ENCODE measurements at places on chromosomes 5 and 9.

GRCh38 chr9:86924206-86924605 is 23.1 kb downstream of the GAS1 start:
- no peak for DNase-seq

DNA sequence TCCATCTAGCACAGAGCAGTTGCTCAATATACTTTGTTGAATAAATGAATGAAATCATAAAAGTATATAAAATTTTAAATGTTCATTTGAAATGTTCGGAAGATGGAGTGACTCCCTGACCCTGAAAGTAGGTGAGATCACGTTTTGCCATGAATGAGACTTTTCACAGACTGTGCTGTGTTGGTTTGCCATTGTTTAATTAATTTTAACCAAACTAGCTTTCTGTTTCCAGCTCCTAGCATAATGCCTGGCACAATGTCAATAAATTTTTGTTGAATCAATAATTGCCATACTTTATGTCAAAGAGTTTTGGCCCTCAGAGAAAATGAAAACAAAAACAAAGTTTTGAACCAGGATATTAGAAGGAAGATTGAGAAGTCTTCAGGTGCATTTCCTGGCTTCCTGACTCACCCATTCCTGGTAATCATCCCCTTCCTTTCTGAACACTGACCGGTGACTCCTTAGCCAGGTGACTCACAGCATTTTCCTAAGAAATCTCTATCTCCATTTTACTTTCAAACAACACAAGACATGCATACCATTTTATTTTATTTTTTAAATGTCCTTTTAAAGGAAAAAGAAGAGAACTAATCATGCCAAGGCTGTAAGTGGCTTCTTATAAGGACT is 15.1 kb downstream of the SLC28A3 start:
- no peak for DNase-seq

GRCh38 chr5:9774472-9775079 is 144.4 kb upstream of the TAS2R1 start:
- no peak for DNase-seq

DNA sequence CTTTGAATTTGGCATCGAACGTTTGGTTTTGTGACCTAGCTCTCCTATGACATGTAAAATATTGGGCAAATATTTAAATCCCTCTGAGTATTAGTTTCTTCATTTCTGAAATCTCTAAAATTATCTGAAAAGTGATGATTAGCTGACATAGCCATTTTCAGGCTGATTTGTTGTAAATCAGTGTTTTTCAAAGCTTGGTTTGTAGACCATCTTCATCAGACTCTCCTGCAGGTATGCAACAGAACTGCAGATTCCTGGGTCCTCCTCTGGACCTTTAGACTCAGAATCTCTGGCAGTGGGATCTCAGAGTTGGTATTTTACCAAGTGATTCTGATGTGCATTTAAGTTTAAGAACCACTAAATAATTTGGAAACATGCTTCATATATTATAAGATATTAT is 38.9 kb upstream of the NMUR2 start:
- DNase-seq = no peak

GRCh38 chr5:167763772-167764171 is 527.7 kb upstream of the WWC1 start:
- no peak for DNase-seq

DNA sequence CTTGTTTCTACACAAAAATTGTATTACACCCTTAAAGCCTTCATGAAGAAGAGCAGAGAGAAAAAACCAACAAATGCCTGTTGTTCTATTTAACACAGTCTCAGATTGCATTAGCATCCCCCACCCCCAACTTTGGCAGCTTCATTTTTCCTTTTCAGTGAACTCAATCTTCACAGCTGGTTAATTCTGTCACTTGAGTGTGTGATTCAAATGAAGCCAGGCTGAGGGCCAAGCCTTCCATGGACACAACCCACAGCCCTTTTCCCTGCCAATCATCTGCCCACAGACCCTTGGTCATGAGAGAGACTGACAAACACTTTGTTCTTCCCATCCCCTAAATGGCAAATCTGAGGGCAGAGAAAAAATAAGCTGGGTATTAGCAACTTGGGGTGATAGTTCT is 217.5 kb upstream of the NMUR2 start:
- no peak for DNase-seq

DNA sequence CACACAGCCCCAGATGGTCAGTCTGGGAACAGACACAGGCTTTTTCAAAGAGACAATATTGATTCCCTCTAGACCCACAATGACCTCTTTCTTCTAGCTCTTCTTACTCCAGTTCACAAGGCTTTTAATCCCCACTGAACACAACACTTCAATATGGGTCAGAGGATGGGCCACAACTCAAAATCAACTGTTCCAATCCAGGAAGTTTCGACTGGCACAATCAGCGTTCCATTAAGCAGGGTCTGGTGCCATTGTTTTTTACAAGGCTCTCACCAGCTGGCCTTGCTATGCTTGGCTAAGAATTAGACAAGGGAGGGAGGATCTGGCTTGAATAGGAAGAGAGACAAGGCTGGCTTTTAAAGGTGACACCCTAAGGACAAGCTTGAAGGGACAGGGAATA is 199.4 kb upstream of the SLC24A2 start:
- no peak for DNase-seq

DNA sequence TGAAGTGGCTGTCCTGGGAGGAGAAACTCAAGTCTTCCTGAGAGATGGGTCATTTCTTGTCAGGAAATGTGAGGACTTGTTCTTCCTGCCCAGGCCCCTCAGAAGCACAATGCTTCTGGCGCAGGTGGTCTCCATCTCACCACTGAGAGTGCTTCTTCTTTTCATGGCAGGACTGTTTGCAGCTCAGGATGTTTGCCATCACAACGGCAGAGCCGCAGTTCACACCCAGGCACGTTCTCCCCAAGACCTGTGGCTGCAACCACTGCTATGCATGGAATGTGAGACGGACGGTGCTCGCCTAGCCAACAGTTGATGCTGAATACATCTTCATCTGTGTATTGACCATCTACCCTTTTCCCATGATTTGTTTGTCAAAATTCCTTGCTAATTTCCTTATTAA is 216.3 kb downstream of the GADD45G start:
- no peak for DNase-seq

DNA sequence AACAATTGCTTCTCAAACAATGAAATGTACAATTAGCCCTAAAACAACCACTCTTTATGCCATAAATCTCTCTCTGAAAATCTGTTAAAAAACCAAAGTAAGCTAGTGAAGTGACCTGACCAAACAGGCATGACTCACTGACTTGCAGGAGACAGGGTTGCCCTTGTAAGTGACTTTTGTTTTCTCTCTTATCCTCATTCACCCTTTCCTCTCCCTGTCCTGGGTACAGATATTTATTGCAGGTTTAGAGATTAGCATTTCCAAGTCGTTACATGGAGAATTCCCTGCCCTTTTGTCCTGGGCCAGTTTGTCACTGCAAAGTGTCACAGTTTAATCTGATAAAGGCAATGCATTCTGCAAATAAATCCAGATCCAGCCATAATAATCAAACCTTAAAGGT is 484.2 kb downstream of the IRX1 start:
- no peak for DNase-seq
